ENCODE measurements at places on chromosomes 1 and 21. TPM values are rescaled to one million over a fixed set of nuclear protein-coding genes. Genes with fewer than 3 reads are reported as not detected.

The UBASH3A gene
- not detected for total RNA-seq

The FAM72D gene
- 2.4 TPM for total RNA-seq

The REN gene
- total RNA-seq: 0.13 TPM

The EFNA3 gene
- 0.98 TPM for total RNA-seq

The ETV3L gene
- not detected for total RNA-seq

The DNASE2B gene
- total RNA-seq: not detected

The SPRR1A gene
- total RNA-seq: not detected
